Kidney tubule cell (primary cell): ENCODE measurements at places on chromosomes 11 and 22.

DNA sequence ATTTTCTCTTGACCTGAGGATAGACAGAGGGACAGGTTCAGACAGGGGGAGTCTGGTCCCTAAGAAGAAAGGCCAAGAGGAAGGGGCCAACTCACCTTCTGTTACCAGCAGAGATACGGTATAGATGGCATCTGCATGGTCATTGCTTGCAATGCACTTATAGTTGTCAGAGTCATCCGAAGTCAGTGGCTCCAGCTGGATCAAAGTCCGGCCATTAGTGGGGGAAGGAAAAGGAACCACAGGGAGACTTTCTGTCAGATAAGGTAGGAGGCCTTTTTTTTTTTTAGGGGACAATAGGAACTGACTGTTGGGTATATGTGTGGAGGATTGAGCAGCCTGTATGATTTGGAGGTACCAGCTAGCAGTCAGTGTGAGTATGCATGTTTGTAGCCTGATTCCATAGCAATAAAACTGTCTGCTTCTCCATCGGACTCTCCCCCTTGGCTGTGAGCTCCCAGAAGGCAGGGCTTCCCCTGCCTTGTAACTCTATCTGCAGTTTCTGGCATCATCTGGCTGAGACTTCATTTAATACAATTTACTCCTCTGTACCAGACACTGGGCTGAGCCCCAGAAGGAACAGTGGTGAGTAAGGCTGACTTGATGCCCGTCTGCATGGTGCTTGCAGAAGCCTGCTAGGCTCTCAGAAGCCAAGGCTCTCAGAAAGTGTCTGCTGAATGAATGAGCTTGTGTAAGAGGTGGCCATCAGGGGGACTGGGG, 5.7 kb downstream of the IGSF22 start:
- no peak for DNase-seq

DNA sequence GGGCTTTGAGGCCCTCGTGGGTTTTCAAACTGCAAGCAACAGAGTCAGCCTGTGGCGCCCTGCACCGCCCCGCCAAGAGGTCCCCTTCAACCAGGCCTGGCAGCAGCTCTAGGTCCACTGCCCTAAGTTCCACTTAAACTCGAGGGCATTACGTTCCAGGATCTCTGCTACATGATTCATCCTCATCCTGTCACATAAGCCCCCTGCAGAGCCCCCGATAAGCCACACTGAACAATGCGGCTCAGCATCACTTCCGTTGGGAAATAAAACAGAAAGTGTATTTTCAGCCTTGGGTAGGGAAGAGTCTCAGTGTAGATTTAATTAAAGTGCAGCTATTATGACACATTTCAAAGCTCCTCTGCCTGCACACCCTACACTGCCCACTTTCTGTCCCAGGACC, 24.6 kb downstream of the SULT4A1 start:
- no peak for DNase-seq

GRCh38 chr11:123413636-123414035, 16.4 kb upstream of the GRAMD1B start:
- no peak for DNase-seq

DNA sequence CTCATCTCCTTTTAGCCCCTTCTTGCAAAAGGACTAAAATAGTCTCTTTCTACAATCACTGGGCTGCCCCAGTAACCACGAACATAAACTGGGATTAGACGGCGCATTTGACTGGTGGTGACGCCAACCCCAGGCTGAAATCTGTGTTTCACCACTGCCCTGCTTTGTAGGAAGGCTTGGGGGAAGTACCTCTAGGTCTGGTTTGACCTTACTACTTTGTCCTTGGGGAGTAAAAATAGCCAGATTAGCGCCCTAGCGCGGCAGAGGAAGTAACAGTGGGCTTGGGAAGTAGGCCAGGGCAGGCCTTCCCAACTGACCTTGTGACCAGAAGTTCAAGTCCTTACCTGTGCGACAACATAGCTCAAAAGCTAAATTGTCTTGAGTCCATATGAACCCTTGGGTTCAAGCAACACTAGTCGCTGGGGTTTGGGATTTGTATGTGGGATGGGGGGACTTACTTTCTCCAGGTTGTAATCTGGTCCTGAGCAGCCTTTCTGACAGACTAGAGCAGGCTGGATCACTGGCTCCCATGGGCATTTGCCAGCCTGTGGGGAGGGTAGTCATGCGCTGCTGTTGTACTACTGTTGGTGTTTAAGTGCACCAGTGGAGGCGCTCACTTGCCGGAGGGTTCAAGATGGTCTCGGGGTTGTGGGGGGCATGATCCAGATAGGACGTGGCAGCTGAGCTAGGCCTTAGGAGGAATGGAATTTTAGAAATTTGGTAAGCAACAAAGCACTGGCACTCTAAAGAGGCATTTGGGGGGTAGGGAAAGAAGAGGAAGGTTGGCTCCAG, 953 bp upstream of the PACS1 start:
- DNase-seq = peak; percentile 66

DNA sequence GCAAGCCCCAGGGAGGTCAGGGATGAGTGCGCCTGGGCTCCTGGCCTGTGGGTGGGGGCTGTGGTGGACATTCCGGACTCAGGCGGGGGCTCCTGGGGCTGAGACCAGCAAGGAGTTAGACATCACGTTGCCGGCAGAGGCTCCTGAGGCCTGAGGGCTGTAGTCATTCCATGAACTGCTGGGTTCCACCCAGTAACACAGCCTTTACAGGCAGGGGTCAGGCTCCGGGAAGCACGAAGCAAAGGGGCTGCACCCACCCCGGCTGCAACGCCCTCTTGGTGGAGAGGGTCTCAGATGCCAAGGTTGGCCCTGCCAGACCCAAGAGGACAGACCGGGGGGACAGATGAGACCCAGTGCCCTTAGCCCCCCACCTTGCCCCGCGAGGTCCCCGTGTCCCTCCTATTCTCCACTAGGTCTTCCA, 9.0 kb downstream of the TNNT3 start:
- DNase-seq = no peak

DNA sequence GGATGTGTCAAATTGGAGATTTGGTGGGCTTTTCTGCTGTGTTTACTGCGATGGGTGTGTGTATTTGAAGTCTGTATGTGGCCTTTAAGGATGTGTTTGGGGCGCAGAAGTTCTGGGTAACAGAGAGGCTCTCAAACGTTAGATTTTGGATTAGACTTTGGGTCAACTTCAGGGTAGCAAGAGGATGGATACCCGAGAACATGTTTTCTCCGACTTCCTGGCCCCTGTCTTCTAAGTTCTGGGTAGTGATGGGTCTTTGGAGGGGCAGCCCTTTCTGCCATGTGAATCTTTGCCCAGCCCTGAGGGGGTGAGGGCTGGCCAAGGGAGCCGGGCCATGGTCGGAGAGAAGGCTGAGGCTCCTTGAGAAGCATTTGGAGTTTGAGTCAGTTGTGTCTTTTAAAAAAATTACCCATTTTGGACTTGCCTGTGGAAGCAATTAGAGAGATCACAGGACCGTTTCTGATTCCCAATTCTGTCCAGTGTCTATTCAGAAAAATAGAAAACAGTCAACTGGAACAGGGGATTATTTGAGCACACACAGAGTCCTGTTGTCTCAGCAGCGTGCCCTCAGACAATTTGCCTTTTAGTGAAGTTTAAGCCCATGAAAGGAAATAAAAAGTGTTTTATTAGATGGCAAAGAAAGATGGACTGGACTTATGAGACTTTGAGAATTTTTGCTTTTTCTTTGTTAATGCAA, 114.4 kb downstream of the PTPRJ start:
- DNase-seq = no peak

- no peak for DNase-seq
Observed at GRCh38 chr22:48798281-48799226, 1029.1 kb downstream of the BRD1 start.

GRCh38 chr11:64448599-64449380, 89.8 kb downstream of the RPS6KA4 start:
- peak; percentile 72 for DNase-seq
